ENCODE measurements at places on chromosomes 7 and 10. TPM values are rescaled to one million over a fixed set of nuclear protein-coding genes. Genes with fewer than 3 reads are reported as not detected.

The HABP2 gene
- total RNA-seq: 0.48 TPM

The GNGT1 gene
- not detected for total RNA-seq

The SCIN gene
- 0.58 TPM for total RNA-seq

The LRRC18 gene
- not detected for total RNA-seq

The OR6B1 gene
- total RNA-seq: not detected

The AVPI1 gene
- 2.4 TPM for total RNA-seq

The TMEM26 gene
- total RNA-seq: 2.9 TPM

The MSMB gene
- not detected for total RNA-seq

The PRSS37 gene
- total RNA-seq: not detected

The FGFR2 gene
- total RNA-seq: 0.23 TPM

The SLC25A40 gene
- total RNA-seq: 11.2 TPM

The GPR26 gene
- not detected for total RNA-seq

The OR2A12 gene
- not detected for total RNA-seq

The NXPH1 gene
- not detected for total RNA-seq

The TRIM74 gene
- total RNA-seq: not detected

The PDE6C gene
- not detected for total RNA-seq

The GRID2IP gene
- total RNA-seq: not detected

The GPR15LG gene
- not detected for total RNA-seq

The TUBAL3 gene
- total RNA-seq: not detected

The OR2F1 gene
- not detected for total RNA-seq

The FIGNL1 gene
- total RNA-seq: 11.1 TPM

The TUBB8 gene
- total RNA-seq: not detected

The PRLHR gene
- not detected for total RNA-seq

The PRTFDC1 gene
- total RNA-seq: 2.8 TPM

The AKR1C3 gene
- 0.63 TPM for total RNA-seq

The INTS15 gene
- total RNA-seq: 24.1 TPM

The SLC18A3 gene
- not detected for total RNA-seq

The RPEL1 gene
- not detected for total RNA-seq

The PTPRN2 gene
- total RNA-seq: 13.0 TPM

The MICALL2 gene
- 64.9 TPM for total RNA-seq

The KIF11 gene
- 9.6 TPM for total RNA-seq

The C10orf143 gene
- total RNA-seq: not detected

The ST8SIA6 gene
- not detected for total RNA-seq

The PARP12 gene
- 53.9 TPM for total RNA-seq

The LRIT1 gene
- not detected for total RNA-seq

Data from glomerular endothelial cell (primary cell).